ENCODE measurements at places on chromosomes 6 and 20.

DNA sequence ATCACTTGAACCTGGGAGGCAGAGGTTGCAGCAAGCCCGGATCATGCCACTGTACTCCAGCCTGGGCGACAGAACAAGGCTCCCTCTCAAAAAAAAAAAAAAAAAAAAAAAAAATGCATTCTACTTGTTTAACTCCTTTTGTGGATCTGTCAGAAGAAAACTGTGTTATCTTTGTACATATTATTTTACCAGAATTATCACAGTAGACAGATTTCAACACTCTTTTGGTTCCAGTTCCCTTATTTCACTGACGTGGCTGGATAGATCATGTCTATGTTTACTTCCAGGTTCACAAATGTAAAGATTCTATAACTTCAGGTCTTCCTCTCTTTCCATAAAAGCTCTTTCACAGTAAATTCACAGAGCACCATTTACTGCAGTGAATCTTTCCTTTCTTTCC is 18.4 kb downstream of the NUDT3 start:
- no peak for DNase-seq

DNA sequence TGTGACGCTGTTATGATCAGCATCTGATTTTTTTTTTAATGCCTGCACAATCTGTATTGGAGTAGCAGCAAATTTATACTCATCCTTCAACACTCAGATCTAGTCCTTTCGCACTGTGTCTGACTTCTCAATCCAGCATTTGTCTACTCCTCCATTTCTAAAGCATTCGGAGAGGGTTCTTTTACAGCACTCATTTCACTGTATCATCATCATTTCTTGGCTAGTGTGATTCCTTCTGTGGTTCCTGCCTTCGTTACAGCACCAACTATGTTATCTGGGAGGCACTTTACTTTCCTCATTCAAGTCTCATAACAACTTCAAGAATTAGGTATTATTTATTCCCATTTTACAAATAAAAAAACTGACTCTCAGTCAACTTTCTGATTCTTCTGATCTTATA is 18.0 kb downstream of the NUDT3 start:
- DNase-seq, result no peak

DNA sequence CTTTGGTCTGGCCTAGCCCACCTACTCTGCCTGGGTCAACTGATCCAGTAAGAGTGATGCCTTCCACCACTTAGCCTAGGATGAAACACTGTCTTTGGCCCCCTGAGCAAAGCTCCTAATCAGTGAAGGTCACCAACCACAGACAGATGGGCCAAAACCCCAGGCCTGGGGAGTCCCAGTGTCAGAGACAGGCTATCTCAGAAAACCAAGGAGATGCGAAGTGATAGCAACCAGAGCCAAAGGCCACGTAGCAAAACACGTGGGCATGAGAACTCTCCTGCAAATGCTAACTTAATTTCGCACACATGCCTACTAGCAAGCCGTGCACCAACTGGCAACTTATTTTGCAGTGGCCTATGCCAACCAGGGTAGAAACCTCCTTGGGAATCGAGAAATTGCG is 29.1 kb downstream of the AGPAT4 start:
- no peak for DNase-seq

DNA sequence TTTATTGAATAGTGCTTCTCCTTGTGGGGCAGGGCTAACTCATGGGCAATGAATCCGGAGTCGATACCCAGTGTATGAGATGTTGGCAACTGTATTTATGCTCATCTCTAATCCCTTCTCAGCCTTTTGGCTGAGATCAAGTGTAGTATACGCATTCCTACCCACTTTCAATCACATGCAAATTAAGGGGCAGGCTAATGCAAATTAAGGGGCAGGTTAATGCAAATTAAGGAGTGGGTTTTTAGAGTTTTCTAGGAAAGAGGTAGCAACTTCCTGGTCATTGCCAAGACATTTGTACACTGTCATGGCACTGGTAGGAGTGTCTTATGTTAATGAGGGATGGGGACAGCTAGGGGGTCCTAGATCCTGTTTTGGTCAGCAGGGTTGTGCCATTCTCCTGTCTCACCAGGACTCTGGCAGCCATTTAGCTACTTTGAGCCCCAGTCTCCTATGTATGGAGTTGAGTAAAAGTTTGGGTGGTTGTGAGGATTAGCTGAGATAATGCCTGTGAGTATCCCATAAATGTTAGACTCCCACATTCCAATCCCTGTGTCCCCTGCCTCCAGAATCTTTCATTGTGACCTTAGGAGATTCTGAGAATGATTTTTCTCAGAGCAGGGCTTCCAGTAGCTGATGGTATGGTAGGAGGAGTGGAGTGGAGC is at the start of gene CNBD2:
Gene CNBD2, plus strand, starts transcription at position 612 of the 662 bp plus-strand sequence. CDS start 173 bp downstream, outside the sequence.
- no peak for DNase-seq

GRCh38 chr6:1215884-1216487 is 95.9 kb upstream of the FOXQ1 start:
- no peak for DNase-seq

All from tibial artery (tissue), 4 donors.